T follicular helper cell (primary cell): ENCODE measurements at places on chromosomes 13 and 19.

- no peak for DNase-seq
Observed at GRCh38 chr19:30648866-30649862, 277.0 kb downstream of the ZNF536 start.

DNA sequence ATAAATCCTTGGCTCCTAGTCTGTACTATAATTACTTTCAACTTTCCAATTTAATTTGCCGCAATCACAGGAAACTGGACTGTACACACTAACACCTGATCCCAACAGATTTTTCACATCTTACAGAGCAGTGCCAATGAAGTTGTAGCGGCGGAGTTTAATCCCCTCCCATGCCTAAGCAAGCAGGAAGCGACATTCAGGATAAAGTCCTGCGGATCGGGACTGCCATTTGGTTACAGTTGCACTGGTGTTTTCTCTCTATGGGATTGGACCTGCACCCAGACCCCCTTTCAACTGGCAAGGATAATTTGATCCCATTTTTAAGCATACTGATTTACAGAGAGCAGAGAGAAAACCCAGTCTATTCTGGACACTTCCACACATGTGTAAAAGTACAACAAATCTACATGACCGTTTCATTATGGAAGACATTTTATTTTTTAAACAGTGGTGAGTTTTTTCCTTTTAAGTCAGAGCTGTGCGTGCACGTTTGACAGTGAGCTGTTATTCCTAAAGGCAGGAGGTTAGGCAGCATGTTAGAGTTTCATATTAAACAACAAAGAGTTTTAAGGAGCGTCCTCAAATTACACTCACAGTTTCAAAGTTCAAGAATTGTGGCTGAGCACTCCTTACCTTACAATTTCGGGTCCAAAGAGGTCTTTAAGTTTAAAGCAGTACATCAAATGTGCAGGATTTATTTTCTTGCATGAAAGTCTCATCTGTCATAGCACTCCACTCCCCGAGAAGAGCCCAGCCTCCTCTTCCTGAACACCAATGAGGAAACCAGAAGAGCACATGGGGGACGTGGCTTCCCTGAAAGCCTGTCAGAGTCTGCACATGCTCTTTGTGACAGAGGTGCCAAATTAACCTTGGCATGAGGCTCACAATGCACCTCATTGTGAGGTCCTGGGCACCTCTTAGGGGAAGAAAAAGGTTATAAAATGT is 141.6 kb upstream of the RFC3 start:
- no peak for DNase-seq

DNA sequence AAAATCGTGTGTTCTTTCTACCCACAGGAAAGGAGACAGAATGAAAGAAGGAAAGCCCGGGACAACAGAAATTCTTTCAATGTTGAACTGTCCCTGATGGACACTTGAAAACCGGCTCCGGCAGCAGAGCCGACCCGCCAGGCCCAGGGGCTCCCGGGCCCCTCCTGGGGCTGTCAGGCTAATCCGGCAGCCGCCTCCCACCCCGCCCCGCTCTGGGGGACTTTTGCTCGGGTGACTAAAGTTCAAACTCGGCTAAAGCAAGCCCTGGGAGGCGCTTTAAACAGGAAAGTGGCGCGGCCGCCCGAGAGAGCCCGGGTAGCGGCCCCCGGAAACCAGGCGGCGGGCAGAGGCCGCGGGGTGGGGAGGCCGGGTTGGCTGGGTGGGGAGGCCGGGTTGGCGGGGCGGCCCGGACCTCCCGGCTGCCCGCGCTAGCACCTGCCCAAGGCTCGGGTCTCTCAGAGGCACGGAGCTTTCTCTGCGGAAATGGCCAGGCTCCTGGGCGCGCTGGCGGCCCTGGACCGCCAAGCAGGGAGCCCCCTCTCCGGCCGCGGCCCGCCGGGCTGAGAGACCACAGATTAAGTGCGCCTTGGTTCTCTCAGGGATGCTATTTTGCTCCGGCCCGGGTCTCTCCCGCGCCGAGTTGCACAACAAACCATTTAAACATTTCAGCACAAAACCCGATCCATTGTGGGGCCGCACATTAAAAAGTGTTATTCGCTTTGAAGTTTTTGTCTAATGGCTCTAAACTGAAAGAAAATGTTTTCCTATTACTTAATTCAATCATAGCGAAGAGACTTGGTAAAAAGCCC is 2.6 kb upstream of the GSX1 start:
- no peak for DNase-seq

DNA sequence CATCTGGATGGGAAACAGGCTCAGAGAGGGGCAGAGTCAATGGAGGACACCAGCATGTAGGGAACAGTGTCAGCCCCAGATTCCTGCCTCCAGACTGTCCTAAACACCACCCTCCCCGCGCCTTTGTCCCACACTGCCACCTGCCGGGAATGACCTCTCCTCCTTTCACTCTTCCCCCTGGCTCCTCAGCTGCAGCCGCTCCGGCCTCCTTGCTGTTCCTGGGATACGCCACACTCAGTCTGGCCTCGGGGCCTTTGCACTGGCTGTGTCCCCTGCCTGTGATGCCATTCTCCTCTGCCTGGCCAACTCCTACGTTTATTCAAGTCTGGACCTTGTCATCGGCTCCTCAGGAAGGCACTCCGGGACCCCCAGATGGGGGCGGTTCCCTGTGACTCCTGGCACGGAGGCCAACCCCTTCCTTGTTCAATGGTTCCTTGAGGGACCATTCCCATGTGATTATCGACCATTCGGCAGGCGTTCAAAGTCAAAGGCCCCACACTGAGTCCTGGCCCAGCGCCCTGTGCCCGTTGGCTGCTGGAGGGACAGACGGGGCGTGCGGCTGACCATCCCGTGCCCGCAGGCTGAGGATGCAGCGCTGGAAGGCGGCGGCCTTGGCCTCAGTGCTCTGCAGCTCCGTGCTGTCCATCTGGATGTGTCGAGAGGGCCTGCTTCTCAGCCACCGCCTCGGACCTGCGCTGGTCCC is 15.8 kb downstream of the FUT6 start:
- DNase-seq, result no peak

GRCh38 chr19:1608359-1609102 is 3.3 kb upstream of the UQCR11 start:
- DNase-seq, result no peak

GRCh38 chr13:105569816-105570215 is 965.6 kb downstream of the EFNB2 start:
- DNase-seq, result no peak

- no peak for DNase-seq
Observed at GRCh38 chr19:57748029-57748428, 1.4 kb downstream of the ZNF776 start.

DNA sequence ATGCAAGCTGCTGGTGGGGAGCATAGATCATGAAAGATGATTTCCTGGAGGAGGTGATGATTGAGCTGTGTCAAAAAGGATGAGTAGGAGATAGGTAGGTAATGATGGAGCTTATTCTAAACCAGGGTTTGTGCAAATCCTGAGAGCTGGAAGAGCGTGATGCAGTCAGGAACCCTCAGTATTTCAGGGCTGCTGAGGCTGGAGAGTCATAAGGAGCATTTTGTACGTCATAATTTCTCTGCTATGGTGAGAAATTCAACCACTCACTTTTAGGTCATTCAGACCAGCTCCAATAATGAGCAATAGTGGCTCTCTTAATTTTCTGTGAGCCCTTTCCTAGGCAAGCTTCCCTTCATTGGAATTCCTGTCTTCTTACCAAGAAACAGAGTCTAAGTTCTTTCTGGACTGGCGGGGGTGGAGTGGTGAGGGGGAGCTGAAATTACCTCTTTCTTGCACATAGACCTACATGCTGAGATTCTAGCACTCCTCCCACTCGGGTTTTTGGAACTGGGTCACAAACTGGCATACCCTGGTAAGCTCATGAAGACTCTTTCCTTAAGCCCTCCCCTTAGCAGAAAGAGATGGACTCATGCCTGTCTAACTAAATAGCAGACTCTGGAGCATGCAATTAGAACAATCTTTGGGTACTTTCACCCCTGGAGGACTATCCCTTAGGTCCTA is 62.2 kb upstream of the MYCBP2 start:
- no peak for DNase-seq

DNA sequence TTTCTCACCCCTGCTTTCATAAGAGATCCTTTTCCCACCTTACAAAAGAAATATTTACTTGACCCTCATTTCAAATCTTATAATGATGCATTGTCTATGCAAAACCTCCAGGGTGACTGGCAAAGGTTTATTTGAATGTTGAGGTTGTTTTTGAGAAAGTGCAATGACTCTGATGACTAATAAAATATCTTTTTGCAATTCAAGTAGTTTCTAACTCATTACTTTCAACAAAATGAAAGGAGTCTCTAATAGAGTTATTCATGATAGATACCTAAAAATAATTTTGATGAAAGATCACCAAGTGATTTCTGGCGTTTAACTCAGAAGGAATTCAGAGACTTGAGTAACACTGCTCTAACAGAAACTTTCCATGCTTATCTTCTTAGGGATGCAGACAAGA is 144.2 kb downstream of the FOXO1 start:
- DNase-seq, result no peak

- no peak for DNase-seq
Observed at GRCh38 chr13:101915755-101916107, 463.3 kb downstream of the ITGBL1 start.

DNA sequence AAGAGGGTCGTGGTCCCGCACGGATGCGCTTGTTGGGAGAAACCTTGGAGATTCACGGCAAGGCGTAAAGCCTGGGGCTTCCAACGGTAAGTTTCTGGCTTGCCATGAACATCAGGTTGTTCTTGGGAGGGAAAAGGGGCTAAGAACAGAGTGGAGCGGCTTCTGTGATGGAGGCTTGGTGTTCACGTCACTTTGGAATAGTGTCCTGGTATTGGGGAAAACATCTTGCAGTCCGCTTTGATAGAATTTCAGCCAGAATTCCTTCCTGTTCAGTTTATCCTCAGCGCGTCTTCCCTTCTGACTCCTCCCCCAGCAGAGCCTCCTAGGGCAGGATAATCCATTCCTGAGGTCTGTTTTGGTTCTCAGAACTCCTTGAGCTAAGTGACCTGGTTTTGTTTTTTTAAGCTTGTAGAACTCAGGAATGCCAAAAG is 2.0 kb downstream of the KCTD15 start:
- DNase-seq, result no peak

GRCh38 chr19:33392341-33393285 is 19.1 kb downstream of the CEBPG start:
- DNase-seq, result no peak

- DNase-seq, result no peak
Observed at GRCh38 chr19:2885736-2886135, 15.0 kb upstream of the ZNF57 start.

DNA sequence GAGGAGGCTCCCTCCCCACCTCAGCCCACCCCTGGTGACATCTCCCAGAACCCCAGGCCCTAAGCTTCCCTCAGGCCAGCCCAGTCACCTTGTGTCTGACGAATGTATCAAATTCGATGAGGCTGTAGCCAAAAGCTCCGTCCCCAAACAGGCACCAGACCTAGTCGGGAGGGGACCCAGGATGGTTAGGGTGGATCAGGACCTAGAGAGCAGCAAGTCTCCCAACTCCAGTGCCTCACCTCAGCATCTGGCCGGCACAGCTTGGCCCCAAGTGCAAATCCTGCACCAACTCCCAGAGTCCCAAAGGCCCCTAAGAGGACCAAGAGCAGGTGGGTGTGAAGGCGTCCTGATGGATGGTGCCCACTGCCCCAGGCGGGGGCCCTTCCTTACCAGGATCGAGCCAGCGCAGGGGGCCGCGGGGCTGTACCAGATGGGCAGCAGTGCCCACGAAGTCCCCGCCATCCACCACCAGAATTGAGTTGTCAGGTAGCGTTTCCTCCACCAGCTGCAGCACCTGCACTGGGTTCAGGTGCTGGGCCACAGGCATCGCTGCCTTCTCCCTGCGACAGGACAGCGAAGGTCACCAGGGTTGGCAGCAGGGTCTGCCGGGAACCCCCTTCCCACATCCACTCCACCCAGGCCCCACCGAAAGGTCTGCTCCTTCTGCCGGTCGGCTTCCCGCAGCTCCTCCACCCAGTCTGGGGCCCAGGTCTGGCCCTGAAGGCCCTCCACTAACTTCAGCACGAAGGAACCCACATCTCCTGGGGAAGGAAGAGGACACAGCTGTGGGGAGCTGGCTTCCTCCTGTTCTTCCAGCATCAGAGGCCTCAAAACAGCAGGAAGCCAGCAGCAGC is 8.8 kb downstream of the SYDE1 start:
- DNase-seq, result no peak

- no peak for DNase-seq
Observed at GRCh38 chr19:35949131-35949530, 13.0 kb downstream of the LRFN3 start.

DNA sequence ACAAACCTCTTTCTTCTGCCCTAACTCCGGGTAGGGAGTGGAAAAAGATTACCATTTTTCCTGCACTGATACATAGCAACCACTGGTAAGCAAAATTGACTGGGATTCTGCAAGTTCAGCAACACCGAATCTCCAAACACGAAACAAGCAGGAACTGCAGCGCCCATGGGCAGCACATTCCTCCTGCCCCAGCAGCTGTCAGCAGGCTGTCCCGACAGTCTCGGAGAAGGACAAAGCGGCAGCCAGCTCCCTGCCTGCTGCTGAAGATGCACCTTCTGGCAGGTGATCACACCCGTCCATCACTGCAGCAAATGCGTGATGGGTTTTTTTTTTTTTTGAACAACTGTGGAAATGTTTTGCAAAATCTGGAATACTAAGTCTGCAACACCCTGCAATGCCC is 6.7 kb downstream of the TMTC4 start:
- DNase-seq, result no peak

GRCh38 chr13:95188128-95188527 is 113.1 kb downstream of the ABCC4 start:
- DNase-seq, result no peak

DNA sequence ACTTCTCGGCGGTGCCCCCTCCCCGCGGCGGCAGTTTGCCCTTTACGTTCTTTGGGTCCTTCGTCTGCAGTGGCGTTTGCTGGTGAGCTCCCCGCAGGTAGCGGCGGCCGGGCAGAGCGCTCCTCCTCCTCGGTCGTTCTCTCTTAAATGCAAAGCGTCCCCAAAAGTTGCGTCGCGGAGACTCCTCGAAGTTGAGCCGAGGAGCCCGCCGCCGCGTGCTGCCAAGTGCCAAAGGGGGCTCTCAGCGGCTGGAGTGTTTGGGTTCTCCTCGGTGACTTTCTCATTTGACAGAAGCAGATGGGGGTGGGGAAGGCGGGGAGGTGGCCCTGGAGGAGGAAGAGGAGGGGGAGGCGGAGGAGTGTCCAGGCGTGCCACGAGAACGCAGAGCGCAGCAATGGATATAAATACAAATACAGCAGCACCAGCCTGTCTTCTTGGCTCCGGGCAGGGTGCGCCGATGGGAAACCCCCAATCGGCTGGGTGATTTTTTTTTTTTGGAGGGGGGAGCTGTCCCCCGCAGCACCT is at the start of gene SOX21:
Gene SOX21, minus strand, starts transcription at position 259 of the 525 bp plus-strand sequence. CDS start 496 bp downstream, outside the sequence.
- no peak for DNase-seq

DNA sequence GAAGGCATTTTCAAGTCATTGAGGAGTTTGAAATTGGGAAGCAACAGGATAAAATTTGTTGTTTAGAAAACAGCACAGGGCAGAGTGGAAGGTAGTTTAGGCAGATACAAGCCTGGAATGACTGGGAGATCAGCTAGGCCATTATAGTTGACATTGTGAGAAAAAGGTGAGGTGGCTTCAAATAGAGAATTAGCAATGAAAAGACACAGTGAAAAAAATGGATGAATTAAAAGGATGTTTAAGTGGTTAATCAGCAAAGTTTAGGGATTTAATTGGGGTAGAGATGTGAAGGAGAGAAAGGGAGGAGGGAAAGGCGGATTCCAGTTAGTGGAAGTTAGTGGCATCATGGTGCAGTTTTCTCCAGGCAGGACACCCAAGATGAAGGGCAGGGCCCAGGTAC is 570.5 kb upstream of the GPC6 start:
- DNase-seq, result no peak
